ENCODE measurements at places on chromosomes 2 and 18.
A peak's percentile ranks its signal among the peaks of the same experiment; 100 is the strongest.

DNA sequence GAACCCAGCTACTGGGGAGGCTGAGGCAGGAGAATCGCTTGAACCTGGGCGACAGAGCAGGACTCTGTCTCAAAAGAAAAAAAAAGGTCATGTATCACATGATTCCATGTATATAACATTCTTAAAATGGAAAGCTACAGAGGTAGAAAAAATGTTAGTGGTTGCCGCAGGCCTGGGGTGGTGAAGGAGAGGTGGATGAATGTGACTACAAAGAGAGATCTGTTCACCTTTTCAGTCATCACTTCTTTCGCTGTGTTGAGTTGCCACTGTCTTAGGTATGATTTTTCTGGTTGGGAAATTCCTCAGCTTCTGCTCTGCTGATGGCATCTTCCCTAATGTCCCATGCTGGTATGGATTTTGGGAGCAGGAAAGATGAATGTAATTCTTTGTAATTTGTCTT is 5.3 kb upstream of the SNRNP27 start:
- DNase-seq = no peak

DNA sequence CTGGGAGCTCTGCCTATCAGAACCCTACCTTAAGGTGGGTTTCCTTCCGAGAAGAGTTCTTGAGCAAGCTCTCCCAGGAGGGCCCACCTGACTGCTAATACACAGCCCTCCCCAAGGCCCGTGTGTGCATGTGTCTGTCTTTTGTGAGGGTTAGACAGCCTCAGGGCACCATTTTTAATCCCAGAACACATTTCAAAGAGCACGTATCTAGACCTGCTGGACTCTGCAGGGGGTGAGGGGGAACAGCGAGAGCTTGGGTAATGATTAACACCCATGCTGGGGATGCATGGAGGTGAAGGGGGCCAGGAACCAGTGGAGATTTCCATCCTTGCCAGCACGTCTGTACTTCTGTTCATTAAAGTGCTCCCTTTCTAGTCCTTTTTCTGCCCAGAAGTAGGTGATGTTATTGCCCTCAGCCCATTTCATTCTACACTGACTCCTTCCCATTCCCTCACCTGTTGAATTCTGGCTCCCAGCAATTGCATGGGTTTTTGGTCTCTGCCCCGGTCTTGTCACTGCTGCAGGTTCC is 6.5 kb downstream of the TMEM37 start:
- DNase-seq = no peak

- no peak for DNase-seq
These were observed 119.8 kb downstream of the LAMA1 start for GRCh38 chr18:6997808-6998207.

DNA sequence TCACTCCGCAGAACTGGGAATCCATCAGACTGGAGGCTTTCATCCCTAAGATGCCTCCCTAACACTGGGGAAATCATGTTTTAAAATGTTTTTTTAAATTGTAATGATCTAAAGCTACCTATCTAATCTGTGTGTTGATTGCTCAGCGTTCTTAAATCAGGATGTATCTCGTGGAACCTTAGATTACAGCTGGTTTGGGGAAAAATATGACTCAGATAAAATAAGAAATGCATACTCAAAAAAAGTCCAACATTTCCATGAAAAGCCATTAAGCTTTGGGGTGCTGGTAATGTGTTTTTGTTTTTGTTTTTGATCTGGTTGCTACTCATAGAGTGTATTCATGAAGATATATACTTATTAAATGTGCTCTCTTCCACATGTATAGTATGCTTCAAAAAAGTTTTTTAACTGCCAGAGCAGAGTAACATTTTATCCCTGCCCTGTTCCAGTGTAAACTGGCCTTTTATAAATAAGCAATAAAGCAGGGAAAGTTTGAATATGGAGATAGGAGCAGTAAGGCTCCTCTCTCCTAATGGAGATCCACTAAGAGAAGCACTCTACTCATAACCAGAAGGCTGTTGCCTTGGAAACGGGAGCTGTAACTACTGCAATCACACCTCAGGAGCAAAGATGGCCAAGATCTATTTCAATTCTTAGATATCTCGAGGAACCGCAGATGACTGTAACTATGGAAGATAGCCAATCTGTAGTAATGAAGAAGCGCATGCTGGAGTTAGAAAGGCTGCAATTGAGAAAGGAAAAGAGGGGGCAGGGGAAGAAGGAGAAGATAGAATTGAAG is 41.6 kb downstream of the ANKRD44 start:
- no peak for DNase-seq

DNA sequence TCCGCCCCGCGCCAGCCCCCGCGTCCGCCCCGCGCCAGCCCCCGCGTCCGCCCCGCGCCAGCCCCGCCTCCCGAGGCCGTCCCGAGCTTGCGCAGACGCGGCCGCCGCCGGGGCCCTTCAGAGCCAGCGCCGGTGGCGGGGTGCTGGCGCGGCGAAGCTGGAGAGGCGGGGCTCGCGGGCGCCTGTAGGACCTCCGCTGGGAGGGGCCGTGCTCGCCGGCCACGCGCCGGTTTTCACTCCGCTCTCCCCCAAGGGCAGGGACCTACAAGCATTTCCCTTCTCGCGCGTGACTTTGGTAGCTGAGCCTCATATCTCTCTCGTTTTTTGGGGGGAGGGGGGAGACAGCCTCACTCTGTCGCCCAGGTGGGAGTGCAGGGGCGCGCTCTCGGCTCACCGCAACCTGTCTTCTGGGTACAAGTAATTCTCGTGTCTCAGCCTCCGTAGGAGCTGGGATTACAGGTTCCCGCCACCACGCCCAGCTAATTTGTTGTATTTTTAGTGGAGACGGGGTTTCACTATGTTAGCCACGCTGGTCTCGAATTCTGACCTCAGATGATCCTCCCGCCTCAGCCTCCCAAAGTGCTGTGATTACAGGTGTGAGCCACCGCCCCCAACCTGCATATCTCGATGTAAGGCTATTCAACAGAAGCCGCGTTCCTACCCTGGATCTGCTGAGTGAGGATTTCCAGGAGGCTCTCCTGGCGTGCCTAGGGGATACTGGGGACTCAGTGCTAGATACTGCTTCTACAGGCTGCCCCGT is at the start of gene ZNF514:
Gene ZNF514, minus strand, starts transcription at position 159 of the 760 bp plus-strand sequence. CDS start 6,595 bp downstream, outside the sequence.
- peak; percentile 78 for DNase-seq
